NCI-H2081 (cell line): ENCODE measurements at places on chromosomes 16 and 17.
A peak's percentile ranks its signal among the peaks of the same experiment; 100 is the strongest.

DNA sequence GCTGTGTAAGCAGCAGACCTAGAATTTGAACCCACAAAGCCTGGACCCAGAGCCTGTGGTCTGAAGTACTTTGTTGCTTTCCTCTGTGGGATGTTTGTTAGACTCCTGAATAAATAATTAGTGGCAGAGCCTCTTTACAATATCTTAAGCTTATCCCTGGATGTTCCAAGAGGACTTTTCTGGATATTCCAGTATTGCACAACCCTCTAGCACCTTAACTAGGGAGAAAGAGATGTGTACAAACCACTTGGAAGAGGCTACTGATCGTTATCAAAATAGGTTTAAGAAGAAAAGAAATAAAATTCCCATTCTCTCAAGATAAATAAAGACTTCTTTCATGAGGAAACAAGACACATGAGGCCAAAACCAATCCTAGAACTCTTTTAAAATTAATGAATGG is 632.4 kb downstream of the CDH11 start:
- DNase-seq: no peak

DNA sequence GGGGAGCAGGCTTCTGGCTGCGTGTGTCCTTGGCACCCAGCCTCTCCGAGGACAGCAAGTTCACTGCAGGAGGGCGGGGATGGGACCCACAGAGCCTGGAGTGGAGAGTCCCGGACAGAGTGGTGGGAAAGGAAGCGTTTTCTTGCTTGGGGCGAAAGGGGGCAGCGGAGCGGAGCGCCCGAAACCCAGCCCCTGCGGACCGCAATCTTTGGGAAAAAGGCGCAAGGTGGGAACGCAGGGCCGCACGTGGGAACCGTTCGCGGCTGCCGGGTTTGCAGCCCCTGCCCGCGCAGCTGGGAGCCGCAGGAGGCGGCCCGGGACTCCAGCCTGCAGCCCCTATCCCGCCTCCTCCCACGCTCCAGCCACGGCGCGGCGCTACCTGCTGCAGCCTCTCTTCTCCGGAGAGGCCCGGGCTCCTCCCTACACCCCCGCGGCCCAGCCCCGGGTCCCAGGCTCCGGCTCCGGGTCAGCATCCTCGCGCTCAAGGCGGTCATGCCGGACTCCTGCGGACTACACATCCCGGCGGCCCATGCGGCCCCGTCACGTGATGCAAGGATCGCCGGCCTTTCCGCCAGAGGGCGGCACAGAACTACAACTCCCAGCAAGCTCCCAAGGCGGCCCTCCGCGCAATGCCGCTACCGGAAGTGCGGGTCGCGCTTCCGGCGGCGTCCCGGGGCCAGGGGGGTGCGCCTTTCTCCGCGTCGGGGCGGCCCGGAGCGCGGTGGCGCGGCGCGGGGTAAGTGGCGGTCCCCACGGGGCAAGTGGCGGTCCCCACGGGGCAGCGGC is at the start of the genes NTHL1 and TSC2:
Gene NTHL1, minus strand, starts transcription at position 505 of the 786 bp plus-strand sequence. Its CDS starts 11 bp downstream, at position 494.
Gene TSC2, plus strand, starts transcription at position 656 of the 786 bp plus-strand sequence. CDS start 631 bp downstream, outside the sequence.
- peak; percentile 97 for DNase-seq

GRCh38 chr16:75139498-75139897 is 8.8 kb upstream of the ZFP1 start:
- no peak for DNase-seq

- peak; percentile 88 for DNase-seq
These were observed at the start of gene HOXB2 for GRCh38 chr17:48545022-48545375. Gene HOXB2, minus strand, starts transcription at chr17:48545109. Its CDS starts 198 bp downstream, at chr17:48544911.

GRCh38 chr17:78291944-78292910 is 60.8 kb downstream of the TMEM235 start:
- DNase-seq: no peak

DNA sequence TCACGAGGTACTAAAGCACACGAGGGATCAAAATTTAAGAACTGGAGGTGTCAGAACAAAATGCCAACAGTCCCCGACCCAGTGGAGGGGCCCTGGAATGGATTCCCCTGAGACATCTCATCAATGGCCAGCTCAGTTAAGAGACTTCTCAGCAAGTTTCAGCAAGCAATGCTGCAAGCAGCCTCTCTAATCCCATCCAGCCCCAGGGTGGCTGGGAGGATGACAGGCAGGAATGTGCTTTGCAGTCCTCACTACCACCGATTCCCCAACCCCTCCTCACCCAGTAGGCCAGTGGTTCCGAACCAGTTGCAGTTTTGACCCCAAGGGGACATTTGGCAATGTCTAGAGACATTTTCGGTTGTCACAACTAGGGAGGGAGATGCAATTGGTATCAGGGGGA is 8.7 kb downstream of the GPRC5B start:
- no peak for DNase-seq

DNA sequence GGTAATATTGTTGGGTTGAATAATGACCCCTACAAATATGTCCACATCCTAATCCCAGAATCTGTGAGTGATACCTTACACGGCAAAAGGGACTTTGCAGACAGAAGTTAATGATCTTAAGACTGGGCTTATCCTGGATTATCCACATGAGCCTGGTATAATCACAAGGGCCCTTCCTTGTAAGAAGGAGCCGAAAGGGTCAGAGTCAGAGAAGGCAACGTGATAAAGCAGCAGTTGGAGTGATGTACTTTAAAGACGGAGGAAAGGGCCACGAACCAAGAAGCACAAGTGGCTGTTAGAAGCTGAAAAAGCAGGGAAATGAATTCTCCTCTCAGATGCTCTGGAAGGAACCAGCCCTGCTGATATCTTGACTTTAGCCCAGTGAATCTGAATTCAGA is 137.8 kb downstream of the UTP18 start:
- no peak for DNase-seq

GRCh38 chr16:73213732-73214455 is 166.0 kb upstream of the ZFHX3 start:
- no peak for DNase-seq

DNA sequence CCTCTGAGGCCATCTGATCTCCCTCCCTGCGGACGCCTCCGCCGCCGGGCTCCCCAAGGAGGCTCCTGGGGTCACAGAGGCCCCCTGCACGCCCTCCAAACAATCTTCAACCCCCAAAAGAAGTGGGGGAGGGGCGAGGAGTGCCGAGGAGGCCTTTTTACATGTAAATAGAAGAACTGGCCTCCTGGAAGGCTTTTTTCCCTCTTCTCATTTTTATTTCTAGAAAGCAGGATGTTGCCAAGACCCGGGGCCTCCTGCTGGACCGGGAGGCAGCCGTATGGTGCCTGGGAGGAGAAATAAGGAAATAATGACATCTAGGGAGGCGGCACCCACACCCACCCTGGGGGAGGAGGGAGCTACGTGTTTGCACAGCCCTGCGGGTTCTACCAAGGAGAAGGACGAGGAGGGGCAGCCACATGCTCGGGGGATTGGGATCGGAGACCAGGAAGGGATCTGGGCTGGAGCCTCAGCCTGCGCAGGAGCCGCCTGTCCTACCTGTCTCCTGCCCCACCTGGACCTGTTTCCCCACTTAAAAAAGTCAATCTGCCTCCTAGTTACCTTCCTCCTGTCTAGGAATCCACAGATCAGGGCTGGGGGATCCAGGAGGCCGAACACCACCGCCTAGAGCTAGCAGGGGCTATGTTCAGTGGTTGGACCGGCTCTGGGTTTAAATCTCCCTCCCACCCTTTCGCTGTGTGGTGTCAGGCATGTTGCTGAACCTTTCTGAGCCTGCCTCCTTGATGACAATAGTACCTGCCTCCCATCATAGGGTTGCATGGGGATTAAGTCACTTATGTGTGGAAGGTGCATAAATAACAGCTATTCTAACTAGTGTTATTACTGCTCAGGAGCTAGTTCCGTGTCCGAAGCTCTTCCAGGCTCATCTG is 175.7 kb upstream of the GSE1 start:
- peak; percentile 76 for DNase-seq

DNA sequence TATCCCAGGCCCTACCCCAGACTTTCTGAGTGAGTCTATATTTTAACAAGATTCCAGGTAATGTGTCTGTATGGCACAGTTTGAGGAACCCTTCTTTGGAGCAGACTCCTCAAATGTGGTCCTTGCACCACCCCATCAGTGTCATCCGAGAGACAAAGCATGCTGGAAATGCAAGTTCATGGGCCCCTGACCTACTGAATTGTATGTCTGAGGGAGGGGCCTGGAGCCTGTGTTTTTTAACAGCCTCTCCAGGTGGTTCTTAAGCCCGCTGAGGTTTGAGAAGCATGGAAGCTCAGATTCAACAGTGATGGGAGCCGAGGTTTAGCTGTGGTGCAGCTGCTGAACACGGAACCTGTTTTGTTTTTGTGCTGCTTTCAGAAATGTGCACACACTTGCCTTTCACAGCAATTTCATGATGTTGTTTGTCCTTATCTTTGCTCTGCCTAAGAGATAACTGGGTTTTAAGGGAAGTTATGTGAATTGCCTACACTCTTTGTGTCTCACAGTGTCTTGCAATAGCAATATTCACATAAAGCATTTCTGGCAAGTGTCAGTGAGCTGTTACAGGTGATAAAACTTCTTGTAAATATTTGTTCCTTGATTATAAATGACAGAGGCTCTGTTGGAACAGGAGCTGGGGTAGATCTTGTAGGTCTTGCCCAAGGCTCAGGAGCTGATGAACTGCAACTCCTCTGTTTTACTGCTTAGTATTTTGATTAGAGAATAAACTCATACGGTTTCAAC is 32.0 kb upstream of the IL34 start:
- no peak for DNase-seq

GRCh38 chr16:78474762-78475161 is 375.3 kb downstream of the WWOX start:
- DNase-seq: no peak

DNA sequence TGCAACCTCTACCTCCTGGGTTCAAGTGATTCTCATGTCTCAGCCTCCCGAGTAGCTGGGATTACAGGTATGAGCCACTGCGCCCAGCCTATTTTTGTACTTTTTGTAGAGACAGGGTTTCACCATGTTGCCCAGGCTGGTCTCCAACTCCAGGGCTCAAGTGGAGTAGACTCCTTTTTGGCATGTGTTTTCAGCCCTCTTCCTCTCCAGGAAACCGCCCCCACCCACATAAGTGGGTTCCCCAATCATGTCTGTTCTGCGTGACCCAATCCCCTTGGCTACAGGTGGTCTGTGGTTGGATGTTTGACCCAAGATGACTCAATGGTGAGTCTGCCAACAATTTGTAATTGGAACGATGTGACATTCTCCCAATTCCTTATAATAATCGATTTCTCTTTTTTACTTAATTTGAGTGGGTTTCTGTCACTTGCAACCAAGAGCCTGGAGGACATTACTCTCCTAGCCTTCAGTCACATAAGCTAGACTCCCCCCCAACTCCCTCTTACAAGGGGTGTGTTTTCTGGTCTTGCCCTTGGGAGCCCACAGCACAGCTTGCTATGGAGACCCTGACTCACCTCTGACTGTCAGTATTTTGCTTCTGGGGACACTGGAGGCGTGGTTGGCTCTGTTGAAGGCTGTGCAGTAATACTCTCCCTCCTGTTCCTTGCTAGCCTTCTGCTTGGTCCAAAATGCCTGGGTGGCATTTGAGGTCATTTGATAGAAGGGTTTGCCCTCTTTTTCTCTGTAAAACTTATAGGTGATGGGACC is 34.9 kb downstream of the PECAM1 start:
- DNase-seq: no peak

- no peak for DNase-seq
These were observed 265.5 kb downstream of the PARN start for GRCh38 chr16:14364386-14365199.

DNA sequence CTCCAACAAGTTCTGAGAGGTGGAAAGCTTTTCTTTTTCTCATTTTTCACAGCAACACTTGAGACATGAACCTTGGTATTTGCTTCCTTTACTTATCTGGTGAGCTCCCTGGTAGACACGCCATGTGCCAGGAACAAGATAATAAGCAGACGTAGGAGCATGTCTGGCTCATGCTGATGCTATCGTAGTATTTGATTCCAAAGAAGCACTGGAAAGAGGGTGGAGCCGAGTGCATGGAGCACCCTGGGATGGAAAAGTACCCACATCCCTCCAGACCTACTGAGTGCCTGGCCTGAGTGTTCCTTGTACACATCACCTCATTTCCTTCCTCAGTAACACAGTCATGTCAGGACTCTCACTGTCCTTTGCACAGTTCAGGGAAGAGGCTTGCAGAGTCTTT is 231.0 kb downstream of the CBLN1 start:
- DNase-seq: no peak

GRCh38 chr17:45394913-45395568 is 37.6 kb downstream of the ARHGAP27 start:
- peak; percentile 20 for DNase-seq

DNA sequence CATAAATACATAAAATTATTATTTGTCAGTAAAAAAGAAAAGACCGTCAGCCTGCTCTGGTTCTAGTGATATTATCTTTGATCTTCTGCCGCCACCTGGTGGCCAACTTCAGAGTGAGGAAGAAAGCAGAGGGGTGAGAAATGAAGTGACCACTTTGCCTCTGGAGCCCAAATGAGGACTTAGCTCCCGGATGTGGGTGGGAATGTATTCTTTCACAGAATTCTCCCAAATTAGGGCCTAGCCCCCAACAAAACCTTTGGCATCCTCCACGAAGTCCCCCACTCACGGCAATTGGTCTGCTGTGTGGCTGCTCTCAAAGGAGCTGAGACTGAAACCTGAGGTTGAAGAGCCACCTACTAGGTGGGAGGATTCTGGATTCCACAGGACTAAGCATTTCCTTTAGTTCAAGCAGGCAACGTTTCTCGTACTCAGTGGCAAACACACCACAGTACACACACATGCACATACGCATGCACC is 4.9 kb upstream of the ZNF267 start:
- DNase-seq: peak; percentile 54

DNA sequence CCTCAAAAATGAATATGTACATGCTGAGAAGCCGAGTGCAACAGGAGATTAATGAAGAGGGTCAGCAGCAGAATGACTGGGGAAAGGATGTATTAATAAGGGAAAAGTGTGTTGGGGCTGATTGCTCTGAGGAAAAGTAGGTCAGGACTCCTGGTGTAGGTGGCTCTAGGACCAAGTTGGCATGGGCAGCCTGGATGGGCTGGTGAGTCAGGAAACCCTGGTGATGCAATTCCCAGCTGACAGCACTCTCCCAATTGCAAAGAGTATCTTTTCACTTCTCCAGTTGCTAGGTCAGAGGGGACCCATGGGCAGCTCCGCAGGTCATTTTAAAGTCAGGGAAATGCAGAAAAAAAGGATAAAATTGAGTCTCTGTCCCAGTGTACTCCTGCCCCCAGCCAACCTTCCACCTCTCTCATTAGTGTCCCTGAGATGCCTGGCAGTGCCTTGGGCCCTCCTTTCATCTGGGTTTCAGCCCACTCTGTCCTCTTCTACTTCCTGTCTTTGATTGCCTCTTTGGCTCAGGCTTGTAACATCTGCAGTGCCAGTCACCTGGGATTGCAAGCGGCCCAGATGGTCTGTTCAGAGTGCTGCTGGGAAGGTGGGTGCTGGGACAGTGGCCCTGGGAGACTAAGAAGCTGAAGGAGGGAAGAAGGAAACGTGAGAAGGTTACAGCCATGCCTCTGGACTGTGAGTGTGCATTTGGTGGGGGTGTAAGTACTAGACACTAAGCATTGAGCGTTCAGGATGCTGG is 2177.2 kb downstream of the TP53TG3F start:
- no peak for DNase-seq

DNA sequence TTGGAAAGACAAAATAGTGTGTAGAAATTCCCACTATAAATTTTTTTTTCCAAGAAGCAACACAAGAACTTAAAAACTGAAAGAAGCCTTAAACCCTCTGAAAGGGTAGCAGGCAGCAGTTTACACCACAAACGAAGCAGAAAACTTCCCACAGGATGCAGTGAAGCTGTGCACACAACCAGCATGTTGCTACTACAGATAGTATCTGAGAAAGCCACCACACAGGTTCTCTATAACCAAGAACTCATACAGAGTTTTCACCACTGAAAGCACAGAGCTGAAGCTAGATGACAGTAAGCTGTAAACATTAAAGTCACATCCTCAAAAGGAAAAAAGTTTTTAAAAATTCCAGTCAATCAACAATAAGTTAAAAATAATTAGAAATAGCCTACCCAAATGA is 333.6 kb upstream of the MON1B start:
- no peak for DNase-seq
